ENCODE measurements at places on chromosomes 4 and X.

DNA sequence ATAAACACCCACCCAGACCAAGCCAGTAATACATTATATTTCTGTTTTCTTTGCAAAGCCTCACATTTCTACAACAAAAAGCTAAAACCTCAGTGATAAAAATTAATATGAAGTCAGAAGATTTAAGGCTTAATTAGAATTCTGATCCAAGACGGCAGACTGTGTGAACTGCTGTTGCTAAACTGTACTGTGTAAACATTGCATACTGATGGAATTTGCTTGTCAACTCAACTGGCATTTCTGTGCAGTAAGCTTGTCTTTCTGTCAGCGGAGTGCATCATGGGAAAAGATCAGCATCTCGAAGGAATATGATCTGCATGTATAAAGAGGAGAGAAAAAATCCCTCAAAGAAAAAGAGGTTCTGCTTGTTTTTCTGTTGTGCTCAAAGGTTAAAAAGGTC lies 69.4 kb upstream of the SPANXB1 start:
- no peak for DNase-seq

DNA sequence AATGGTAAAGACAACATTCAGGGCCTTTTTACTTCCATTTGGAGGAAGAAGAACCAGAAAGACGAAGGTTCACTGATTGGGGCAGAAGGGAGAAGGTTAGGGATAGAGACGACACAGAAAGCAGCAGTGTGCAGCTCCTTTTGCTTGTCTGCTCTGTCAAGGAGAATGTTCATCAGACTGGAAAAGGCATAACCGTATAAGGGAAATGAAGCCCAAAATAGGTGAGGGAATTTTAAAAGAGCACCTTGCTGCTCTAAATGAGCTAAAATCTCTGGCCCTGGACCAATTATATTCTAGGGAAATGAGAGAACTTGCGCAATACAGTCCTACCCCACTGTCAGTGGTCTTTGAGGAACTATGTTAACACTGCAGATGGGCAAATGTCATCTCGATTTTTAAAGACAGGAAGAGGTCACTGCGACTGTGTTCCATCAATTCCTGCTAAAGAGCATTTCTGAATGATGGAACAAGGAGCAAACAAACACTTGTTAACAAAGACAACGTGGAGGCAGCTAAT lies 909.8 kb upstream of the FTHL17 start:
- DNase-seq = no peak

- DNase-seq = no peak
Observed at GRCh38 chr4:85826060-85826678, 351.2 kb downstream of the ARHGAP24 start.

DNA sequence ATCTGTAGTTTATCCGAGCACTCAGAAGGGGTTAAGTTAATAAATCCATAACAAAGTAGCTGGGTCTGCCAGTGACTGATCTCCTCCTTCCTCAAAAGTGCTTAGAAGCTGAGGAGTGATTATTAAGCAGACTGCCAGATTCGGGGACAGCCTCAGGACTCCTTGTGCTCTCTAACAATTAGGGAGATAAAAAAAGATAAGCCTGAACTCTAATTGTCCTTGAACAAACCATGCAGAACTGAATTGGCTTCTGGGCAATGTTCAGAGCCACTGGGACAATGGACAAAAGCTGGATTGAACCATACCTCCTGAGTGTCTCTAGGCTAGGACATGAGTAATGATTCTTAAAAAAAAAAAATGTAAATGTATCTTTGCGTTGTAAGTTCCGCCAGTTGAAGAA lies 22.7 kb upstream of the GRPR start:
- no peak for DNase-seq

GRCh38 chr4:158610790-158611189 lies 60.9 kb downstream of the C4orf46 start:
- no peak for DNase-seq
